ENCODE measurements at places on chromosomes 2 and 18.

GRCh38 chr2:217286833-217287232 lies 427.0 kb upstream of the TNP1 start:
- DNase-seq: no peak

GRCh38 chr2:225025917-225026571 lies 16.2 kb downstream of the DOCK10 start:
- no peak for DNase-seq

DNA sequence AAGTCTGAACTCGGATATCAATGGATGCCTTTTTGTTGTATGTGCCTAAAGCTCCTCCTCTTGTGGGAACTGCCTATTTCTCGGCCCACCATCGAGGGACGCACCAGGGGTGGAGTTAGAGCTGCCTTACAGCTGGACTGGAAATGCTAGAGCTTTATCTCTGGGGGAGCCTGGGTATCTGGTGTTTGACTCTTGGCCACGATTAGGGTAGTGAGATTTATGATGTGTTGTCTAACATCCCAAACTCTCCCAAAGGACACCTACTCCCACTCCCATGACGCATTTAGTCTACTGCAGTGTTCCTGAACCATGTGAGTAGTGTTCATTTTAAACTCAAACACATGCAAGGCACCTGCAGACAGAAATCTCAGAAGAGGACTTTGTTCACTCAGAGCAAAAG lies 594.8 kb downstream of the METTL4 start:
- DNase-seq: no peak

- no peak for DNase-seq
Measured at GRCh38 chr2:69914950-69915945, at the start of gene MXD1. Gene MXD1, plus strand, starts transcription at chr2:69915109. Its CDS starts 222 bp downstream, at chr2:69915331.

- no peak for DNase-seq
Measured at GRCh38 chr2:3405876-3406275, 26.4 kb downstream of the TRAPPC12 start.

DNA sequence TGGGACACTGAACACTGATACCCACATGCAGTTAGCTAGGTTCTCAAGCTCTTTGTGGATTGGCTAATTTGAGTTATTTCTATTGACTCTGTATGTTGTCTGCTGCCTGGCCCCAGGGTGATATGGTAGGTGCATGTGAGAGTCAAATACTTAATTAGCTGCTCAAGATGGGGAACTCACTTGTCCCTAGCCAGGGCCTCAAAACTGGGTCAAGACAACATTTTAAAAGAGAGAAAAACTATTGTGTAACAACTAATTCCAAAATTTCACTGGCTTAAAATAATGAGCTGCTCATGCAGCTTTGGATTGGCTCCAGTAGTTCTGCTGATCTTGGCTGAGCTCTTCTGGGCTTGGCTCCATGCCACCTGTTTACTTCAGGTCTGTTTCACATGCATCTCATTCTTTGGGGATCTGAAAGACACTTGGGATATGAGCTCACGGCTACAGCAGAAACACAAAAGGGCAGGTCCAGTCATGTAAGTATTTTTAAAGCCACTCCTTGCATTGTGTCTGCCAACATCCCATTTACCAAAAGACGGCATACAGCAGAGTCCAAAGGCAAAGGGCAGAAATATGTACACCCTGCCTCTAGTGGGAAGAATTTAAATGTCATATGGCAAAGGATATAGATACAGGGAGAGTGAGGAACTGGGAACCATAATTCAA lies 716.8 kb downstream of the SUCLG1 start:
- DNase-seq: no peak

- no peak for DNase-seq
Measured at GRCh38 chr18:32909798-32910561, 137.2 kb upstream of the KLHL14 start.

DNA sequence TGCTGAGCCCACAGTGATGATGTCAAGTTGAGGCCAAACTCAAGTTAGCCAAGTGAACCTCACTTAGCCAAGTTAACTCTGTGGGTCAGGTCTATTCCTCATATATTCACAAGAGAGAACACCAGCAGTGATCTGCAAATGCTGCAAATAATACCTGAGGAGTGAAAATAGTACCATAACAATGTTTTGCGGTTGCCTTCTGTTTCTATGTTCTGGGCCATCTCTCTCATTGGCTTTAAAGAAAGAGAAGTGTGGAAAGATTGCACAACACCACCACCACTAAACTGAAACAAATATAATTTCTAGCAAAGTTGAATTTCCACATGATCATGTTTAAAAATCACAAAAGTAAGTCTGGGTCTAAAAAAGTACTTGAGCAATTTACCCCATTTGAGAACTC lies 211.1 kb upstream of the GALNT5 start:
- DNase-seq: no peak

GRCh38 chr18:31156821-31157763 lies 5.6 kb downstream of the DSC1 start:
- no peak for DNase-seq

GRCh38 chr18:58580078-58580477 lies 48.8 kb downstream of the ALPK2 start:
- DNase-seq: no peak

GRCh38 chr2:100610381-100610831 lies 47.6 kb downstream of the PDCL3 start:
- no peak for DNase-seq

- no peak for DNase-seq
Measured at GRCh38 chr2:41314511-41315070, 733.2 kb upstream of the PKDCC start.

DNA sequence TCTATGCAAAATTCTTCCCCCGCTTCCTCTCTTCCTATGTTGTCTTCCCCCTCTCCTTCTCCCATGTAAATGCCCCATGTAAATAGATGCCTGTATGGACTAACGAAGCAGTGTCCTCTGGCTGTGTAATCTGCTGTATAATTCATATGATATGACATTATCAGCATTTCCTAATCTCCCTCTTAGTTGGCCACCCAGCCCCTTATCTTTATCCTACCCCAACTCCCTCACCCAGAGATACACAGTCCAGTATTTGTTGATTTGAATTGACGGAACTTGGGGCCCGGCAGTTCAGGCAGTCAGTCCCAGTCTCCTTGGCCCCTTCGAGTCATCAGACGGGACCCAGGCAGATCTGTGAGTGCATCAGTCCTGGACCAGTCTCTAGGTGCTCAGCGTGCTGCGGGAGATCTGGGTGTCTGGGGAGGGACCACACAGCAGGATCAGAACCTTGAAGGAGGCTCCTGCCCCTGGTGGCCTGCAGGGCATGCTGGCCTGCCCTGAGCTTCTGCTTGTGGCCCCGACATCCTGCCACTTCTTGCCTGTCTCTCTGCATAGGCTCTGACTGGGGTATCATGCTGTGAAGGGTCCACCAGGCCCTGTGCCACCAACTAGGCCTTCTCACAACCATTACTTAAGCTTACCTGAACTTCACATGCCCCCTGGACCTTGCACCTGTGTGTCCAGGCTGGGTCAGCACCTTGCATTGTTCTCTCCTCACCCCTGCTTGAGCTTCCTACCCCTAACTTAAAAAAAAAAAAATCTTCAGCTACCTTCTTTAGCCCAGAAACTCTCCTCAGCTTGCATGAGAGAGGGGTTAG lies 88.1 kb upstream of the ATL2 start:
- DNase-seq: no peak

DNA sequence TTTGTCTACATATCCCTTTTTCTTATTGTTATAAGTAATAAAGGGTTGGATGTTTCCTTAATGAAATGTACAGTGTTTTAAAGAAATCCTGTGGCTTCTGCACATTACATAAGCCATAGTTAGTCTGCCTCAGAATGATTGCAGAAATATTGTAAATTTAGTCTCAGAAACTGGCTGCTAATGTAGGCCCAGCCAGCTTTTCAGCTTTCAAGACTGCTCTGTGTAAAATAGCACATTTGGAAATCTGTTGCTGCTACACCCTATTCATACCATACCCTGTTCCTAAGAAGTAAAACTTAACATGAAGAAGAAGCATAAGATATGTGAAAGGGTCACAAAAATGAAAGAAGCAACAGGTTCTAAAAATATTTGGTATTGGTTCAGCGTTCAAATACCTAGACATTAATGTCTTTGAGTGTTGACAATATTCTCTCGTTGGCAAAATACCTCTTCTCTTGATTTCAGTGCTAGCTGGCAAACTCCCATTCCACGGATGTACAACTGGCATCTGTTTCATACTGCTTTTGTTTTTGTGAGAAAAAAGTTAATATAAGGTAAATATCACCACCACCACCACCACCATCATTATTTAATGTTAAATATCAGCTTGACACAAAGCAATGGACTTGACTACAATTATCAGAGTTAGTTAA lies 19.2 kb upstream of the NCKAP1 start:
- DNase-seq: no peak

DNA sequence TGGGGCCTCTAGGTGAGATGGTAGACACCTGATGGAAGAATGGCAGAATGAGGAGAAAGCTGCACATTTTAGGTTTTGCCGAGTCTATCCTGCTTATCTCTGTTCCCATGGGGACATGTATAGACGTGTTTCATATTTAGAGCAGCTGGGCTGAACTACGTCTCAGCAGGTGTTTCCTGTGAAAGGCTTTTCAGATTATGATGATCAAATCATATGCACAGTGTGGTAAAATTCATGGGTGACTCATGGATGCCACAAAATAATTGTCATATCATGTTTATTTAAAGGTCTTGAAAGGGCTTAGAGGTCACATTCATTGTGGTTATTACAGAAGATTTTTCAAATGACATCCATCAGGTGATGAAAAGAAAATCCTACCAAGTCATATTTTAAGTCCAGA lies 90.5 kb downstream of the ICOS start:
- DNase-seq: no peak

DNA sequence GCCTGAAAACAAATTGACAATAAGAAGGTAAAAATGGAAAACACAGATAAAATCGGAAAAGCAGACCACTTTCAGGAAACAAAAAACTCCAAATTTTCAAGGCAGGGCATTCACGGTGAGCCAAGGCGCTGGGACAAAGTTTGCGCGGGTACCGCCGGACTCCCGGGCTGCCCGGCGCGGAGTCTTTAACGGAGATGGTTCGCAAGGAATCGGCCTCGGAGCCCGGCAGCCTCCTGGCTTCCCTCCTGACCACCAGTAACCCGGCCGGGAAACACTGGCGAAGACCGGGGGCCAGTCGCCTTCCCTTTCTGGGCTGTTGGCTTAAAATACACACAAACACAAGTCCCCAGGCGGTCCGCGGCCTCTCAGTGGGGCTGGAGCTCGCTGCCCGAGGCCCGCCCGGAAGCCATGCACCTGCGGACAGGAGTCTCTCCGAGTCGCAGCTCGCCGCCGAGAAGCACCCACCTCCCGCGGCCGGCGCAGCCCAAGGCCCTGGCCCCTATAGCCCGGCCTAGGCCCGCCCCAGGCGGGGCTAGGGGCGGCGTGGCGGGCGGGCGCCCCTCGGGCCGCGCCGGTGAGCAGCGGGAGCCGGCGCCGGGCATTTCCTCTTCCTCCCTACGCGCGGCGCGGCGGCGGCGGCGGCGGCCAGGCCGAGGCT lies 622 bp upstream of the KCMF1 start:
- peak; percentile 85 for DNase-seq

GRCh38 chr18:39870591-39870990 lies 2084.4 kb upstream of the PIK3C3 start:
- no peak for DNase-seq

GRCh38 chr2:235300368-235301201 lies 193.3 kb upstream of the AGAP1 start:
- no peak for DNase-seq

- DNase-seq: no peak
Measured at GRCh38 chr2:171319164-171319810, 114.5 kb downstream of the METTL8 start.

DNA sequence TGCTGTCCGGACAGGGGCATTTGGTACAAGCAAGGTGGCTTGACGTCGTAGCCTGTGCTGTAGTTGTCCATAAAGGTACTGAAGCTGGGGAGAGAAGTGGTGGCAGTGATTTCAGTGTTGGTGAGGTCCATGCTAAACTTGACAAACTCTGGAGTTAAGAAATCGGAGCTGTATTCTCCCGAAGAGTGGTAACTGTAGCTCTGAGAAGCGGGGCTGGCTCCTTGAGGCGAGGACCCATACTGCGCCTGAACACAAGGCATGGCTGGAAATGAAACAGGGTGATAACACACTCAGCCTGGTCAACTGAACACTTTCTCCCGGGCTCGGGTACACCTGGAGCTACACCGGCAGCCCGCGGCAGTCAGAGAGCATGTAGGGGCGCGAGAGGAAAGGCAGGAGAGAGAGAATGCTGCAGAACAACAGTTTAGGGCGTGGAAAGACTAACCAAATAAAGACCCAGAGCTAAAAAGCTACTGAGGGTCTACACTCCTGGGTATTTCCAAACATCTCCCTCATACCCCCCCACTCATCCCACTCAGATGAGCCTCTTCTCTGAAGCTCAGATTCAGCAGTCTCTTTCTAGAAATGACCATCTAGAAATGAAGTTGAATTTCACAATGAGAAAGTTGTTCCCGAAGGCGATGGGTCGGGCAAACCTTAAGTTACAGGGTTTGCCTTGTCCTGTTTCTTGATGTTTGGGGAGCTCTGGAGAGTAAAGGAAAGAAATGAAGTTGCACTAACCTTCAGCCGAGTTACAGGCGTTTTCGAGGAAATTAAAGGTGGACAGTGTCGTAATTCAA lies 2.4 kb downstream of the NR4A2 start:
- DNase-seq: no peak

DNA sequence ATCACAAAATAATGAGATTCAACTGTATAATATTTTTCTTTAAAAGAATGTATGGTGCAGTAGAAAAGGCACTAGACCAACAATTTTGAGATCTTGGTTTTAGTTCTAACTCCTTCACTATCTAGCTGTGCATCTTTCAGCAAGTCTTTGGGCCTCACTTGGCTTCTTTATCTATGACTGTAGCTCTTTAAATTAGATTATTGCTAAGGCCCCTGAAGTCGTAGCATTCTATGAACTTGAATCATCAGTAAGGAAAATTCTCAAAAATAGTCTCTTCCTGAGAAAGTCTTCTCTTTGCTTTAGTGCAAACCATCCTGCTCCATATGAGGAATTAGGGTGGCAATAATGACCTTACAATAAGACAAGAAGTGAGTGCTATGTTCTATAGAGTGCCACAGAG lies 140.4 kb downstream of the FTCDNL1 start:
- no peak for DNase-seq

GRCh38 chr2:196884368-196884767 lies 42.1 kb downstream of the PGAP1 start:
- DNase-seq: no peak

DNA sequence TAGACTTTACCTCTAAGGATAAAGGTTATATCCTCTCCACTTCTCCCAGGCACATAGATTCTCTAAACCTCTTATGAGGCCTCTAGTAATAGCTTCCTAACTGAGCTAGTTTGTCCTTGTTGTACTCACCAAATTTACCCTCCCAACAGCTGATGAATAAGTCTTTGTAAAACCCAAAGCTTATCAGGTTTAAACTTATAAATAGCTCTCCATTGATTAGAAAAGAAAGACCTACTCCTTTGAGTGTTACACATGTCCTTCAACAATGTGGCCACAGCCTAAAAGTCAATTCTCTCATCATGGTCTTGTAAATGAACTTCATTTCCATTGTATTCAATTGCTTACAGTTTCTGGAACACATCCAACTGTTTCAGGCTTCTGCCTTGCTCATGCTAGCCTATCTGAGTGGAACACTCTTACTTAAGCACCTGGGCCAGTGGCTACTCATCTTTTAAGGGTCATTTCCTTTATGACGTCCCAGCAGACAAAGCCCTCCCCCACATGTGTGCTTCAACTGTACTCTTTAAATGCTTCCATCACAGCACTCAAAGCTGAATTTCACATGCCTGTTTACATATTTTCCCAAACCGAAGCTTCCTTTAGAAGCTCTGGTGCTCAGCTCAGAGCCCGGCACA lies 131.6 kb downstream of the CDH2 start:
- no peak for DNase-seq
